ENCODE measurements at places on chromosomes 11 and 22.

DNA sequence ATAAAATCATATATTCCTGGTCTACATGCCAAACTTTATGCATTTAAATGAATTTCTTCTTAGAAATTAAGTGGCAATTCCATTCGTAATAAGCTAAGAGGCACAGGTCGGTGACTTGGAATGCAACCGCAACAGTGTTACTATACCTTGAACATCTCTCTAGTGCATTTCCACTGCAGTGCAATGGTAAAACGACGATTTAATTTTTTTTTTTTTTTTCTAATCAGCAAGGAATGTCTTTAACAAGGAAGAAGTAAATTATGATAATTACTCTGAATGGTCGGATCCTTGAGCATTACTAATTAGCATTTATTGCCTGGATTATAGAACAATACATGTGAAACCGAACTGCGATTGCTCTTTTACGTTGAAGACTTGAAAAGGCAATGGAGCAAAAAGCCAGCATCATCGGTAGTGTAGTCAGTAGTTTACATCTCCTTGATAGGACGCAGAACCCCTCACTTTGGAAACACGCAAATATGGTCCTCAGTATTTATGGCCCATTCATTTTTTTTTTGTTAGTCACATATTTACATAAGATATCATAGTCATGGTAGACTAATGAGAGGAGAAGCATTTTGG lies 20.2 kb downstream of the BLID start:
- no peak for DNase-seq

GRCh38 chr11:73872749-73873357 lies 3.8 kb downstream of the COA4 start:
- DNase-seq = no peak

DNA sequence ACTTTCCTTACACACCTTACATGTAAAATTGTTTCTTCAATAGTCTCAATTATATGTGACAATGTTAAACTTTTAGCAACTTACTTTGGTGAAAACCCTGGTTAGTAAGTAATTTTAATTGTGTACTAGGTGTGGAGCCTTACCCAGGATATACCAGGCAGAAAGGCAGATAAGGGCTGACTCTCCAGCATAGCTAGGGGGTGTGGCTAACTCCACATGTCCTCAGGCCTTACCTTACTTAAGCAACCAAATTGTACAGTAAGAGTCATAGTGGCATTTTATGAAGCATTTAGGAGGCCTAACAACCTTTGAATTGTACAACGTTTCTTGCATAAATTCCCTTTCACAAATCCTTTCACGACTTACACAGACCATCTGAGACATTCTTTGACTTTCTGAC lies 118.2 kb upstream of the OR9Q1 start:
- DNase-seq = no peak

DNA sequence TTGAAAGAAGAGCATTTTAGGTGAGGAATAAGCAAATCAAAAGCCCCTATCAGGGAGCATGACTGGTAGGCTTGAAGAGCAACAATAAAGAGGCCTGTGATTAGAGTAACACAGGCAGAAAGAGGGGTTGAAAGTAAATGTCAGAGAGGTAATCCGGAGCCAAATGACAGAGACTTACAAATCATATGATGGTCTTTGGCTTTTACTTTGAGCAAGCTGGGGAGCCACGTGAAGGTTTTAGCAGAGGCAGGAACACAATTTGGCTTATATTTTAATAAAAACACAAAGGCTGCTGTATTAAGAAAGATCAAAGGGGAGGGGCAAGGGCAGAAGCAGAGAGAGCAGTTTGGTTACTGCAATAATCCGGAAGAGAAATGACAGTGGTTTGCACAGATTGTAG lies 12.8 kb upstream of the NARS2 start:
- no peak for DNase-seq

DNA sequence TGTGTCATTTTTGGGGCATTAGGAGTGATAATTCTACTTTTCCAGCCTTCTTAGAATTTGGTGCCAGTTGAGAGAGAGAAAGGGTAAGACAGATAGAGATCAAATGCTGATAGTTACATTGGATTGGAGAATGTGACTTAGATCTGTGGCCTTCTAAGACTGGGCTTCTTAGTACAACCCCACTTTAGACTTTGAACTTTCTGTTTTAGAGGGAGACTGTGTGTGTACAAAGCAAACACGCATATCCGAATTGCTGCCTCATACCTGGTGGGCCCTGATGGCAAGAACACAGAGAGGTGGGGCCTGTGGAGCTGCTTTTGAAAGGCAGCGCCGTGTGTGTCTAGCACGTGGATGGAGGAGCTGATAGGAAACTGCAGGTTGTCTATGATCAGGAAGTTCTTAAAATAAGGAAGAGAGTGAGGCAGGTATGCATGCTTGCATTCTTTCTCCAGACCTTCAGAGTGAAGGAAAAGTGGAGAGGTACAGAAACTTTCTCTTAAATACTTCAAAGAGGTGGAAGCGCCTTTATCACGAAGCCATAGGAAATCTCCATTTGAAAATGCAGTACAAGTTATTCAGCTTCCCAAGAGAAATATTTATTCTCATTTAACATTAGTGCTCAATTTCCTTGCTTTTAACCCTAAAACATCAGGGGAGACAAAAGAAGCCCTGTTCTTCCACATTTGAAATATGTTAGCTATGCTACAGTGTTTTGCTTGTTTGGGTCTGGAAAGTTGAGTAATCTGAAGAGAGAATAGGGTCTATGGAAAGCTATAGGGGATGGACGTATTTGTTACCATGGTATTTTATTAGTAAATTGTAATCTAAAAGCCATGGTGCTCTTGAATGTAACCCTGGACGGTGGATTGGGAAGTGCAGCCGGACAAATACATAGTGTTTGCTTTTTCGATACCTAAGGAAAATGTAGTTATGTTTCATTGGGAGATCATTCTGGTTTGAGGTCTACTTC lies 13.7 kb downstream of the PDHX start:
- no peak for DNase-seq

DNA sequence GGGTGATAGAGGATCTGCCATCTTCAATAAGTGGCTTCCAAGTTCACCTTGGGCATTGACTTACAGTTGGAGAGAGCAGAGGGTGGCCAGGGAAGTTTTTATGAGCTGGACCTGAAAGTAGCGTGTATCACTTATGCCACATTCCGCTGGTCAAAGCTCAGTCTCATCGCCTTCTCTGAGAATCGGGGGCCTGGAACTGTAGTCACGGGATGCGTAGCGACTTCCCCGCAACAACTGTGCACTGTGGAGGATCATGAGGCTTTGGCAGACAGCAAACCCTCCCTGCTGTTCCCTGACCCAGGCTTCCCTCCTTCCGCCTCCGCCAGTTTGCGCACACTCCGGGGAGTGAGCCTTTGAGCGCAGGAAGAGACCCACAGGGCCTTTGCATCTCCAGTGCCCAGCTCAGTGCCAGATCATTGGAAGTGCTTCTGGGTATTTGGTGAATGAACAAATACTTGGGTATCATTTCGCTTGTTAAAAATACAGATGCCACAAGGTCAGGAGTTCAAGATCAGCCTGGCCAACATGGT lies 95.5 kb downstream of the CEP164 start:
- no peak for DNase-seq

All from effector CD4-positive, alpha-beta T cell (primary cell).